MV-4-11 (cell line): ENCODE measurements at places on chromosomes 11 and 22.

GRCh38 chr11:125074511-125075241 lies 11.6 kb downstream of the SLC37A2 start:
- no peak for DNase-seq

- DNase-seq, result no peak
Observed at GRCh38 chr11:47305734-47306483, 36.0 kb downstream of the MADD start.

GRCh38 chr11:4092026-4092425 lies 2.6 kb upstream of the RRM1 start:
- DNase-seq, result peak; percentile 70

DNA sequence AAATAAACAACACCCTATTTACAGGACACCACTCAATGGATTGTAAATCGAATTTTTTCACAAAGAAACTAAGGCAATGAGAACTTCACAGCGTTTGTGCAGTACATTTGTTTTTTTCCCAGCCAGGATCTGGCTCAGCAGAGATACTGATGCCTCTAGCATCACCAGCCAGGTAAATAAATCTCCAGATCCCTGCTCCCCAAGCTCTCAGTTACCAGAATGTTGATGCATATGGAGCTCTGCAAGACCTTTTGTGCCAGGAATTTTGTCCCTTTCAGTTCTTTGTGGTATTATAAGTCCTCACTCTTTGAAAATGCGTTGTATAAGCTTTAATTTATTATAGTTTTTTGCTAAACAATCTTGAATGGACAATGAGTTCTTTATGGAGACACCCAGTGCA lies 137.6 kb downstream of the MSANTD4 start:
- no peak for DNase-seq

- peak; percentile 96 for DNase-seq
Observed at GRCh38 chr11:3049430-3050243, 7.6 kb downstream of the CARS1 start.

- no peak for DNase-seq
Observed at GRCh38 chr22:42229455-42230149, 40.9 kb downstream of the TCF20 start.
